Activated effector memory CD4-positive, alpha-beta T cell treated with Interleukin-2 at 50 U/mL for 16 hours (primary cell): ENCODE measurements at places on chromosomes 5 and 9.
A peak's percentile ranks its signal among the peaks of the same experiment; 100 is the strongest.

DNA sequence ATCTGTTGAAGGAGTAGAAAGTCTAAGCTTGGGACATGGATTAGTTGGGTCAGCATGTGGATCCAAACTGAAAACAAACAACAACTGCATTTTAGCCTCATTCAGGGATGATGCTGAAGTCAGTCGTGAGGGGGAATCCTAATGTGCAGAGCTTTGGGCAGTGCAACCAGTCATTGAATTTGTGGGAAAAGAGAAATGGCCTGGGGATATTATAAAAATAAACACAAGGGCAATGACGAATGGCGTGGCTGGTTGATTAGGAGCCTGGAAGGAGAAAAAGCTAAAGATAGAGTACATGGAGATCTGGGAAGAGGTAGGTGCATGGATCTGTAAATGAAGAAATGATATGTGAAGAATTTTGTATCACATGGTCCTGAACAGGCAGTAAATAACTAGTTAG is 477.6 kb downstream of the TLE1 start:
- DNase-seq: no peak

DNA sequence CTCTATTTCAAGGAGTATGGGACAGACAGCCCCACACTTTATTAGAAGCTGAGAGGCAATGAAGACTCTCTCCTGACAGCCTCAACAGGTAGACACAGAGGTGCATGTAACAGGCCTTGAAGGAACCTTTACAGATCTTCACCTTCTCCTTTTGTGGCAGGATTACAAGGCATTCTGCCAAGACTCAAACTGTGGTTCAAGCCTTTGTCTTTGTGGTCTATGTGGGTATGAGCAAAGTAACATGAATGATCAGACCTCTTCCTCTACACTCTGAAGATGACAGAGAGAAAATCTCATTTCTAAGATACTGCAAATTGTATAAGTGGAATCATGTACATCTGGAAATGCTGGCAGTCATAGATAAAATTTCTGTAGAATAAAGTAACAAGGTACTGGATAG is 346.9 kb downstream of the CDH9 start:
- DNase-seq: no peak

DNA sequence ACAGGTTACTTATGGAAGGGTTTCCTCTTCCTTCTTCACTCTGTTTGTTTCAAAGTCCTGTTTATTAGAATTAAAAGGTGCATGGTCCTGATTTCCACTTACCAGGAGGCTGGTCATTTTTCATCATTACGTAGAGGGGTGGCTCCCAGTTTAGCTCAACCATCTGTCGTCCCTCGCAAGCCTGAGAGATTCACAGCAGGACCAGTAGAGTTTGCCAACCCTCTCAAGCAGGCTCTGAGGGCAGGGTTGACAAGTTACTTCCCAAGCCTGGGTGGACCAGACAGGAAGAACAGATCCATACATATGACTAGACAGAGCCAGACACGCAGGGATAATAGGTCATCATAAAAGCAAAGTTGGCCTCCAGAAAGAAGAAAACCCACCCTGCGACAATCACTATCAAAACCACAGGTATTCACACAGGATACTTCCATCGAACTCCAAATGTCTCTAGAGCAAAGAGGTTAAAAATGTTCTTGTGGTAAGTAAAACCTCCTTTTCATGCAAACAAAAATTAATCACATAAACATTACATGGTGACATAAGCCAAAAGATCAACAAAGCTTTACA is 151.9 kb downstream of the ELAVL2 start:
- no peak for DNase-seq

GRCh38 chr5:131277875-131278740 is 14.3 kb downstream of the CDC42SE2 start:
- DNase-seq: no peak

GRCh38 chr9:124206391-124206790 is 51.4 kb upstream of the NEK6 start:
- DNase-seq: no peak

- DNase-seq: no peak
Measured at GRCh38 chr9:107792006-107792405, 302.4 kb upstream of the KLF4 start.

DNA sequence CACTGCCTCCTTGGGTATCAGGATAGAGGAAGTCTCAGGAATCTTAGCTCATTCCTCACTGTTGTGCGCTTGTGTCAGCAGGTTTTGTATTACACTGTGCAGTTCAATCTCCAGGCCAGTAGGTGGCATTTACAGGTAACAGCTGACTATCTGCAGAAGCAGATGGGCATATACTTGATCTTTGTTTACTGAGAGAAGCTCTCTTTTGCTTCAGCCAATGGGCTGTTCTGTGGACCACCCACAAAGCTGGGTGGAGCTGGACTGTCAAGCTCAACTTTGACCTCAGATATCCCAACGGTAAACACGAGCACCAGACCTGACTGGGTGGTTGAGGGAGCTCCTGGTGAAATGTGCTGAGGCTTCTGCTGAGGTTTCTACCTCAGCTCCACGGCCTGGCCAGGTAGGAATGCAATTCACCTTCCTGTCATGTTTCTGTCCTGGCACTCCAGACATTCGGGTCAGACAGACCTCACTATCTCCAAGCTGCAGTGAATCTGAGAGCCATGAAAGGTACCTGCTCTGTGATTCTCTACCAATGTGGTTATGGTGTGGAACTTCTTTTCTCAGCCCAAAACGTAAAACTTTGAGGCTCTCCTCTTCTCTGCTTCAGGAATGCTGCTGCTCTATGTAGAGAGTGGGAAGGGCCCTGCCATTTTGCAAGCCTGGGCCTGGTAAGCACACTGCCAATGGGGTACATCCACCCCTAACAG is 167.9 kb upstream of the ACTBL2 start:
- no peak for DNase-seq

- no peak for DNase-seq
Measured at GRCh38 chr5:112183103-112183711, 235.9 kb downstream of the EPB41L4A start.

DNA sequence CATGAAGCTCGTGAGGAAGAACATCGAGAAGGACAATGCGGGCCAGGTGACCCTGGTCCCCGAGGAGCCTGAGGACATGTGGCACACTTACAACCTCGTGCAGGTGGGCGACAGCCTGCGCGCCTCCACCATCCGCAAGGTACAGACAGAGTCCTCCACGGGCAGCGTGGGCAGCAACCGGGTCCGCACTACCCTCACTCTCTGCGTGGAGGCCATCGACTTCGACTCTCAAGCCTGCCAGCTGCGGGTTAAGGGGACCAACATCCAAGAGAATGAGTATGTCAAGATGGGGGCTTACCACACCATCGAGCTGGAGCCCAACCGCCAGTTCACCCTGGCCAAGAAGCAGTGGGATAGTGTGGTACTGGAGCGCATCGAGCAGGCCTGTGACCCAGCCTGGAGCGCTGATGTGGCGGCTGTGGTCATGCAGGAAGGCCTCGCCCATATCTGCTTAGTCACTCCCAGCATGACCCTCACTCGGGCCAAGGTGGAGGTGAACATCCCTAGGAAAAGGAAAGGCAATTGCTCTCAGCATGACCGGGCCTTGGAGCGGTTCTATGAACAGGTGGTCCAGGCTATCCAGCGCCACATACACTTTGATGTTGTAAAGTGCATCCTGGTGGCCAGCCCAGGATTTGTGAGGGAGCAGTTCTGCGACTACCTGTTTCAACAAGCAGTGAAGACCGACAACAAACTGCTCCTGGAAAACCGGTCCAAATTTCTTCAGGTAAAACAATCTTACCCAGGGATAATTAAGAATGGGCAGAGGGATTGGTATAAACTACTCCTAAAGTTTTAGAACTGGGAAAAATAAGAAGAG is 12.9 kb downstream of the ITGA1 start:
- peak; percentile 37 for DNase-seq

DNA sequence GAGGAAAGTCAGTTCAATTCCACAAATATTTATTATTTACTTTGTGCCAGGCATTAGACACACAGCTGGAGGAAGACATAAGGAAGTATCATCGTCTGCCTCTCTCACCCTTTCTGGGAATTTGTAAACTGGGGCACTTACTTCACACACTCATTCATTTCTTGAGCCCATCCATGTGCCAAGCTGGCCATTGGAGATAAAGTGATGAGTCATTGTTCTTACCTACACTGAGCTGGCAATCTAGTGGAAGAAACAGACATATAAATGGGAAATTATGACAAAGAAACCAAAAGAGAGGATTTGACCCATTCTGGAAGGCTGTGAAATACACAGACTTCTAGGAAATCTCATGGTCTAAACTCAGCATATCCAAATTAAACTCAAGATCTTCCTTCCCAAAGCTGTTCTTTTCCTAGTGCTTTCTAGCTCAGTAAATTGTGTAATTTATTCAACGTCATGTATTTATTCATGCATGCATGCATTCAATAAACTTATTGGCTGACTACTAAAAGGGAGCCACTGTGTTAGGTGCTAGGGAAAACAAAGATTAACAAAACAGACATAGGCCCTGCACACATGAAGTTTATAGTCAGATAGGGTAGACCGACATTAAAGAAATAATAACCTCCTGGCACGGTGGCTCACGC is 65.3 kb downstream of the SH3RF2 start:
- DNase-seq: no peak

DNA sequence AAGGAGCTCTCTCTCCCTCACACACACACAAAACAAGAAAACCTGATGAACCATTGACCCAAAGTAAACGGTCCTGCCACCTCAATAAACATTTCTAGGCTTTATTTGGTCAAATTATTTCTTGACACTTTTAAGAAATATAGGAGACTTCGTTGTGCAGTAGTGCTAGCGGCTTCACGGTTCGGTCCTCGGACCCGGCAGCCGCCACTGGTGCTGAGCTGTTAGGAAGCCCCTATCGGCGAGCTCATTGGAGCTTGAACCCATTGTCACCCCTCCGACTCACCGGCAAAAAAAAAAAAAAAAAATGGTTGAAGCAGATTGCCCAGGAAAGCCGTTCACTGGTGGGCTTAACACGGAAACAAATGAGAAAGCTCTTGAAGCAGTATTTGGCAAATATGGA is 1695.6 kb upstream of the ACO1 start:
- DNase-seq: no peak

- no peak for DNase-seq
Measured at GRCh38 chr5:52523701-52524100, 264.0 kb upstream of the ITGA1 start.

- DNase-seq: peak; percentile 54
Measured at GRCh38 chr9:130235558-130236435, 29.8 kb upstream of the HMCN2 start.

DNA sequence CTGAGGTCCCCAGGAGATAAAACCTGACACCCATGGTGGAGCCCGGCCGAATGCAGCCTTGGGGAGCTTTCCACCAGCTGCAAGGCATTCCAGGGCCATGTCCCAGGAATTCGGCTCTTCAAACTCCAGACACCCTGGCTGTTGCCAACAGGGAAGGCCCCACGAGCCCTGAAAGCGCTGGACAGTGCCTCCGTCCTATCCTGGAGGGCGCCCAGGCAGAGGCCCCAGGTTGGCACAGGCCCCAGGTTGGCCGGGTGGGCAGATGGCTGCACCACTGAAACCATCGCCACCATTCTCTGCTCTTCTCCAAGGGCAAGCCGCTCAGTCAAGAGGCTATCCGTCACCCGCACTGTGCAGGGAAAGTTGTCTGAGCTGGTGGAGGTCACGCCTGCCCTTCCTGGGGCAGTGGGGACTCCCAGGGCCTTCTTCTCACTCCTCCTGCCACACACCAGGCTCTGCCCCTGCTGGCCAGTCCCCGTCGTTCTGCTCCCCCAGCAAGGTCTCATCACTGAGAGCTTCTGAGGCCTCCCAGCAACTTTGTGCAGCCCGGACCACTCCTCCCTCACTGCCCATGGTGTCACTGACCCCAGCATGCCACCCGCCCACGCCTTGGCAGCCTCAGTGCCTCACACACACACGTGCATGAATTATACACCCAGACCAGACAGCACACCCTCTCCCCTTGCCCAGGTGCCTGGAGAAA is 21.2 kb downstream of the SLC6A3 start:
- no peak for DNase-seq

- no peak for DNase-seq
Measured at GRCh38 chr9:118761016-118761790, 608.0 kb downstream of the BRINP1 start.

- no peak for DNase-seq
Measured at GRCh38 chr9:2230362-2230761, 215.2 kb downstream of the SMARCA2 start.

GRCh38 chr5:173688703-173689102 is 72.3 kb upstream of the BOD1 start:
- DNase-seq: no peak

GRCh38 chr5:124040799-124041198 is 528.8 kb downstream of the CSNK1G3 start:
- DNase-seq: no peak

DNA sequence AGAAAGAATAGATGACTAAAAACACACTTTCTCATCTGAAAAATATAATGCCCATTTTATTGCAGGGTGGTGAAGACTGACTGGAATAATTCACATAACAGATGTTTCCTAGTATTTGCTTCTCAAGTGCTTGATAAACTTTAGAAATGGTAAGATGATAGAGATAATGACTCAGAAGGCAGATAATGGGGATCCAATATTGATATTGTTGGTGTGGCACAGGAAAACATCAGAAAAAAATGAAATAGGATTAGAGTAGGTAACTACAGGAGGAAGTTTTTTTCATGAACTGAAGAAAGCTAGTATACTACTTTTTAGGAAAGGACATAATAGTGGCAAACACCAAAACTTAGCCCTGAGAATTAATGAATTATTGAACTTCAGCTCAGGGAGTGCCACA is 20.2 kb upstream of the F2RL2 start:
- no peak for DNase-seq

GRCh38 chr5:150618588-150619281 is 21.7 kb upstream of the SYNPO start:
- DNase-seq: no peak

DNA sequence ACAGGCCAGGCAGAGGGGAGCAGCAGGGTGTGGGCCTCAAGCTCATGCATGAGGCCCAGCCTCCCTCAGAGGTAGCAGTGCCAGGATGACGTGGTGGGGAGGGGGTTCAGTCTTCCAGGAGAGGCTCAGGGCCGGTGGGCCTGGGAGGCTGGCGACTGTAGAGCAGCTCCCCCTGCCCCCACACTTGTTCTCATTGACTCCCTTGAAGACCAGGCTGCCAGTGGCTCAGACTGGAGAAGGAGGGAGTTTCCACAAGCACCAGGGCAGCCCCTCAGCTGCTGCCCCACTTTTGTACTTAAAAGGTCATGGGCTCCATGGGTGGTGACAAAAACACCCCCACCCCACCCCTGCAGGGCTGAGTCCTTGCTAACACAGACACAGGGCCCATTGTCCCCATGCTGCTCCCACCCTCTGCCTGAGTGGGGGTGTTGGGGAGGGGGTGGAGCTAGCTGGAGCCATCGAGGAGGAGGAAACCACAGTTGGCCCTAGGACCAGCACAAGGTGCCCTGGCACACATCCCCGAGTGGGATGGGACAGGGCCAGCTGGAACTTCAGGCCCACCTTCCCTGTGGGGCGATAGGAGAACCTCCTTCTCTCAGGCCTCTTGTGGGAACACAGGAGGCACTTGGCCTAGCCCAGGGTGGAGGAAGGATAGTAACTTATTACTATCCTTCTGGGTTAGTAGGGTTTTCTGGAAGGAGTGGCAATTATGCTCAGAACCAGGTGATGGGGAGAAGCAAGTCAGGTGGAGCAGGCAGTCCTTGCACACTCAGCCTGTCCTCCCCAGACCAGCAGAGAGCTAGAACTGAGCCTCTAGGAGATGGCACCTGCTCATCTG is 10.7 kb downstream of the PDLIM4 start:
- DNase-seq: no peak

GRCh38 chr9:130930804-130931349 is 8.2 kb downstream of the FIBCD1 start:
- DNase-seq: no peak
